GM19239 (cell line): ENCODE measurements at places on chromosomes 6 and 20.

DNA sequence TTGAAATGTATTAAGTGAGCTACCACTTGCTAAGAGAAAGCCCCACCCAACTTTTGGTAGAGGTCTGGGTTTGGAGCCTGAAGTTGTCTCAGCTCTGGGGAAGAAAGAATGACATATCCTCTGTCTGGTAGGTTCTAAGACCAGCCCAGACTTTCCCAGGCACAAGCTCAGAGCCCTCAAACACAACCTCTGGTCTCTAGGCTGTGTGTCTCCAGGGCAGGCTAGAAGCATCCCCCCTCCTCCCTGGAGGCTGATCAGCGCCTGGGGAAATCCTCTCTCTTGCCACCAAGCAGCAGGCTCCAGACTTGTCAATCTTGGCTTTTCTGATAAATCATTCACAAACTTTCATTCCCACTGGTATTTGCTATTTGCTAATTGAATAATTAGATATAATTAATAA is 226.5 kb upstream of the CST7 start:
- no peak for DNase-seq

- no peak for DNase-seq
These were observed 49.8 kb downstream of the MAP3K7 start for GRCh38 chr6:90537027-90537426.

GRCh38 chr6:157982563-157983405 is 1.1 kb downstream of the SYNJ2 start:
- no peak for DNase-seq

GRCh38 chr6:16669227-16669626 is 92.0 kb downstream of the ATXN1 start:
- no peak for DNase-seq

- DNase-seq, result no peak
These were observed 383.9 kb upstream of the MMS22L start for GRCh38 chr6:97666889-97667288.
